Endothelial cell of umbilical vein (primary cell): ENCODE measurements at places on chromosomes 4 and X.

DNA sequence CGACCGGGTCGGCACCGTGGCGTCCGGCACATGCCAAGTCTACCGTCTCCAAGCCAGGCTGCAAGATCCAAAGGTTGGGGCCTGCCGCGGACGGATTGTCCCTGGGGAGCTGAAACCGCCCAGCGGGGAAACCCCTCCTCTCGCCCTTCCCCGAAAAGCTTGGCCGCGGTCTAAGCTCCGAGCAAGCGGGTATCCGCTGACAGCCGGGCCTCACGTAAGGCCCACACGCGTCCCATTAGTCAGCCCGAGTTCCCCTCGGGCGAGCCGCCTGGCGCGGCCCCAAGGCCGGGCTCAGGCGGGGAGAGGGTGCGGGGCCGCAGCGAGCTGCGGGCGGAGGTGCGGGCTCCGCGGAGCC, 6.8 kb upstream of the BCOR start:
- H3K36me3 ChIP-seq, result no peaks in the 10 kb centered on the region
- DNase-seq, result peak; percentile 30
- no peaks in the 10 kb centered on the region for H3K27me3 ChIP-seq
- H3K27ac ChIP-seq, result peak overlapping the region; percentile 27

DNA sequence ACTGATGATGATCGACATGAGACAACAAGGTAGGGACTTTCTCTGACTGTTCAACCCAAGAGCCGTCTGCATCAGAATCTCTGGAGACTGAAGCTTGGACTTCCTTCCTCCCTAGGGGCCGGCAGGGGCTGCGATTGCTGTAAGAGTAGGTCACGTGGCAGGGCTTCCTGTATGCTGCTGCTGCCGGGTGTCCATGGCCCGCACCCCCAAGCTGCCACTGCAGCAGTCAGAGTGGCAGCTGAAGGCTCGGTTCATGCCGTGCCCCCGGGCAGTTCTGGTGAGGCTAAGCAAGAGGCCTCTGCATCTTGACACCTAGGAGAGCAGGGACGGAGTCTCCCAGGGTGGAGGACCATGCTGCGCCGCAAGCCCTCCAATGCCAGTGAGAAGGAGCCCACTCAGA, at the start of gene SASH3:
SASH3 (plus strand) TSS at position 203 of the 400 bp plus-strand sequence; CDS start at position 352, 149 bp downstream.
- H3K27ac ChIP-seq, result no peak within 1 kb of the TSS
- H3K27me3 ChIP-seq, result no peaks in the 10 kb centered on the region
- no peak within 1 kb of the TSS for H3K4me3 ChIP-seq
- no peaks in the 10 kb centered on the region for H3K36me3 ChIP-seq
- peaks cover 14% of the 10 kb centered on the region for H3K4me1 ChIP-seq

DNA sequence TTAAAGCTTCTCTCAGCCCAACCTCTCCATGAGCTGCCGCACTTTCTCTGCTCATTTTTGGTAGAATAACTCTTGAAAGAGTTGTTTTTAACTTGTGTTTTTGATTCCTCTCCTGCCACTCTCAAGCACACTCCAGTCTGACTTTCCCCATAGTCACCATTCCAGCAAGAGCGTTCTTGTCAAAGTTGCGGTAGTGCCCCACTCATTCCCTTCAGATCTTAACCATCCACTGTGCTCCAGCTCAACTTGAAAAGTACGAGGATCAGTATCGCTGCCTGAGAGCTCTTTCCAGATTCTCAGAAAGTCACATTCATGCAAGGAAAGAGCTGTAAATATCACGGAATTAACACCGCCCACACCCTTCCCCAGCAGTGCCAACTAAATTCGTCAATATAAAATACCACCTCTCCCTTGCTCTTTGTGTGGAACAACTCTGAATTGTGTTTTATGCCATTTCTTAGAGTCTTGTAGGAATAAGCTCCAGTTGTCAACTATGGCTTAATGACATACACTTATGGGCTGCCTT, 59.7 kb upstream of the IL15 start:
- H3K27me3 ChIP-seq, result no peaks in the 10 kb centered on the region
- H3K36me3 ChIP-seq, result no peaks in the 10 kb centered on the region
- no peak overlapping the region for H3K4me3 ChIP-seq

- no peaks in the 10 kb centered on the region for H3K27me3 ChIP-seq
- DNase-seq, result peak; percentile 57
- peak overlapping the region; percentile 71 for H3K27ac ChIP-seq
- H3K4me1 ChIP-seq, result peaks cover 39% of the 10 kb centered on the region
- no peaks in the 10 kb centered on the region for H3K36me3 ChIP-seq
- H3K4me3 ChIP-seq, result peak overlapping the region; percentile 42
Measured at GRCh38 chr4:7938609-7939376, 868 bp downstream of the AFAP1 start.

GRCh38 chr4:23805450-23805851, 84.4 kb downstream of the PPARGC1A start:
- no peak for DNase-seq
- no peak overlapping the region for H3K4me3 ChIP-seq
- no peaks in the 10 kb centered on the region for H3K4me1 ChIP-seq
- H3K27ac ChIP-seq, result no peak overlapping the region

GRCh38 chr4:78592088-78592783, 40.7 kb downstream of the ANXA3 start:
- no peak for DNase-seq
- H3K36me3 ChIP-seq, result peaks cover 4% of the 10 kb centered on the region
- H3K4me1 ChIP-seq, result peaks cover 17% of the 10 kb centered on the region
- H3K27me3 ChIP-seq, result no peaks in the 10 kb centered on the region

DNA sequence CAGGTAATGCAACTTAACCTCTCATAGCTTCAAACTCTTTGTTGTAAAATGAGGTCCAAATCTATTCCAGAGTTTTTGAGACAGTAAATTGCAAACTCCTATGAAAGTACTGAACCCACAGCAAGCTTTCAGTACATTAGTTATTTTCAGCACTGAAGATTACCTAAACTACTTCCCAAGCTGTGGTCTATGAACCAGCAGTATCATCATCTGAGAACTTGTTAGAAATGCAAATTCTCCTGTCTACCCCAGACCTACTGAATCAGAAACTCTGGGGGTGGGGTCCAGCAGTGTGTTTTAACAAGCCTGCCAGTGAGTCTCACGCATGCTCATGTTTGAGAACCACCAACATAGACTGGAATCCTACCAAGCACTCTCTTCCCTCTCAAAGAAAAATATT, 5.7 kb upstream of the CASP6 start:
- H3K27ac ChIP-seq, result no peak overlapping the region
- peaks cover under 1% of the 10 kb centered on the region for H3K4me1 ChIP-seq
- H3K27me3 ChIP-seq, result no peaks in the 10 kb centered on the region
- H3K4me3 ChIP-seq, result no peak overlapping the region

GRCh38 chr4:6461301-6462165, 10.9 kb downstream of the PPP2R2C start:
- no peaks in the 10 kb centered on the region for H3K27me3 ChIP-seq
- no peak for DNase-seq
- no peaks in the 10 kb centered on the region for H3K4me1 ChIP-seq
- H3K27ac ChIP-seq, result no peak overlapping the region

GRCh38 chr4:168674077-168674747, 177.4 kb downstream of the PALLD start:
- no peak for DNase-seq
- H3K4me1 ChIP-seq, result no peaks in the 10 kb centered on the region
- no peak overlapping the region for H3K27ac ChIP-seq
- H3K4me3 ChIP-seq, result no peak overlapping the region
- H3K36me3 ChIP-seq, result no peaks in the 10 kb centered on the region
- no peaks in the 10 kb centered on the region for H3K27me3 ChIP-seq

DNA sequence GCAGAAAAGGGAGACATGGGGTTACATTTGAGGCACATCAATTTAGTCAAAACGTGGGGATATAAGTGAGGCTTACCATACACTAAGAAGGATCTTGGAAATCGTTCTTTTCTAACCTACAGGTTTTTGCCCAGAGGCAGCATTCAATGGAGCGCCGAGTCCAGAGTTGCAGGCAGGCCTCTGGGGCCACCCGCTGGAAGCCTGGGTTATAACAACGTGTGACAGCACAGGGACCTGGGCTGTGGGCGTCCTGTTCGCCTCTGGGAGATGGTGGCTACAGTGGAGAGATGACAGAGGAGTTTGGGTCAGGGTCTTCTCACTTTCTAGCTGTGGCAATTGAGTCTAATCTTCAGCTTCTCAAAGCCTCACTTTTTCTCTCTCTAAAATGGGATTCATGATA, 53.9 kb downstream of the ENPP6 start:
- no peak overlapping the region for H3K27ac ChIP-seq
- H3K4me1 ChIP-seq, result no peaks in the 10 kb centered on the region

GRCh38 chr4:6658209-6658595, 17.7 kb downstream of the MRFAP1 start:
- DNase-seq, result no peak
- H3K27me3 ChIP-seq, result peaks cover 13% of the 10 kb centered on the region
- no peak overlapping the region for H3K27ac ChIP-seq

DNA sequence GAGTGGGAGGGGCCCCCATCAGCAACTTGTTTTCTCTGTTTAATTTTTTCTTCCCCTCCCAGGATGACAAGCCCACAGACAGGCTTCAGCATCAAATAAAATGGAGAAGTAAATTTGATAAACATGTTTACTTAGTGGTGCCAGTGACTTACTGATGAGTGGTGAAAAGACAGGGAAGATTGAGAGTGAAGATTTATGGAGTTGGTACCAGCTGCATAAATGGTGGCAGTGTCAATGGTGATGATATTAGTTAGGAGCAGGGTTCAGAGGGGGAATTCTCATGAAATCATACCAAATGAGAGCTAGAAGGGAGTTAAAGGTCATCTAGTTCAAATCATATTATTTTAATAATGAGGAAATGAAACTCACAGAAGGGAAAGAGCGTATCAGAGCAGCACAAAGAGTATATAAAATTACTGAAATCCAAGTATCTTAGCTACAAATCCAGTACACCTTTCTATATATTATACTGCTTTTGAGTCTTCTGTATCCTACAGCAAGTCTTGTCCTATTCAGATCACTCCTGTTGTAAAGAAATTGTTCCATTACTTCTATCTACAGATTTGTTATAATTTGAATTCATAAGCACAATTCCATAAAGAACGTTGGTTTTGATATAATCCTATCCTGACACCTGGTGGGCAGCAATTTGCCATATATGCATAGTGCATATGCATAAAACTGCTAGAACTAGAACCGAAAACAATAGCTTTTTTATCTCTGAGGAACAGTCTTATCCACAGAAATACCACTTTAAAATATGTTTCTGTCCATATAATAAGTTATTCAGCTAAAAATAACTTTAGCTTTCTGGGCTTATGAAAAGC, 5.0 kb downstream of the P2RY10 start:
- no peaks in the 10 kb centered on the region for H3K36me3 ChIP-seq
- no peak overlapping the region for H3K27ac ChIP-seq
- no peaks in the 10 kb centered on the region for H3K27me3 ChIP-seq
- no peak for DNase-seq

DNA sequence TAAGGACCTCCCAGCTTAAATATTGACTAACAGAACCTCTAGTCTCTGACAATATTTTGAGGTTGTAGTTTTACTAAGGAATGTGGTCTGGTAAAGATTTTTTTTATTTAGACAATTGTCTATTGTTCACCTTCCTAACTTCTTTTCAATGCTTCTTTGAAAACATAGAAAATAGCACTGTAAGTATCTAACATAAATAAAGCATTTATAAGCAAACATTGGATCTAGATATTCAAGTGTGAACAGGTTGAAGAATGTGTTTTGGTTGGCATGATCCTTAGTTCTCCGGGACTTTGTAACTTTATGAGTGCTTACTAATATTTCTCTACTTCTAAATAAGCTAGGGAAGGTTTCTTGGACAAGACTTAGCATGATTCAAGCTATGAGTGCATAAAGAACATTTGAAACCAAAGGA, 285.4 kb upstream of the ARSJ start:
- no peaks in the 10 kb centered on the region for H3K27me3 ChIP-seq
- DNase-seq, result peak; percentile 48
- no peak overlapping the region for H3K27ac ChIP-seq
- no peak overlapping the region for H3K4me3 ChIP-seq
- peaks cover 6% of the 10 kb centered on the region for H3K4me1 ChIP-seq
- no peaks in the 10 kb centered on the region for H3K36me3 ChIP-seq

DNA sequence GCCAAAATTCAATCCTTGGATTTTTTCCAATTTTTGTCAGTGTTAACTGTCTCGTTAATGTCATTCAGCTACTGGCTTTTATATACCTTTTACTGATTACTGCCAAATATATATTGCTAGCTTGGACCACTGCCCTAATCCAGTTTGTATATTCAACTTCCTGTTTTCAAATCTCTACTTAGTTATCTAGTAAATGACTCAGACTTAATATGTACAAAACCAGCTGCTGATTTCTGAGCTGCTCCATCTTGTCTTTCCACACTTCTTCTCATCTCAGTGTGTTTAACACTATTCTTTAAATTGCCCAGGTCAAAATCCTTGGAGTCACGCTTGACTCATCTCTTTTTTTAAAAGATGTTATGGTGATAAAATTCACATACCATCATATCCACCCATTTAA, 1196.7 kb downstream of the RAPGEF2 start:
- no peak for DNase-seq
- H3K4me1 ChIP-seq, result no peaks in the 10 kb centered on the region
- H3K36me3 ChIP-seq, result no peaks in the 10 kb centered on the region
- no peaks in the 10 kb centered on the region for H3K27me3 ChIP-seq
- no peak overlapping the region for H3K4me3 ChIP-seq

DNA sequence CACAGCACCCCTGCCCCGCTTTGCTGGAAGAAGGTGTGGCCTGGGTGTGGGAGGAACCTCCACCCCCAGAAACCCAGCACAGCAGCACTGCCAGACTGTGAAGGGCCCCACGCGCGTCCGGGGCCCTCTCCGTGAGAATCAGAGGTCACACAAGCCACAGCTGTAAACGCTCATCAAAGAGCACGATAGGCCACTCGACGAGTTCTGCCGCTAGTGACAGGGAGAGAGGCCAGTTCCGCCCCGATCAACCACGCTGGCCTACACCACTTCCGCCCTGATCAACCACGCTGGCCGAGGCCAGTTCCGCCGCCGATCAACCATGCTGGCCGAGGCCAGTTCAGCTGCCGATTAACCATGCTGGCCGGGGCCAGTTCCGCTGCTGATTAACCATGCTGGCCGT, 25.9 kb upstream of the ADRA2C start:
- H3K4me3 ChIP-seq, result no peak overlapping the region
- H3K27ac ChIP-seq, result no peak overlapping the region
- no peak for DNase-seq
- H3K4me1 ChIP-seq, result no peaks in the 10 kb centered on the region

DNA sequence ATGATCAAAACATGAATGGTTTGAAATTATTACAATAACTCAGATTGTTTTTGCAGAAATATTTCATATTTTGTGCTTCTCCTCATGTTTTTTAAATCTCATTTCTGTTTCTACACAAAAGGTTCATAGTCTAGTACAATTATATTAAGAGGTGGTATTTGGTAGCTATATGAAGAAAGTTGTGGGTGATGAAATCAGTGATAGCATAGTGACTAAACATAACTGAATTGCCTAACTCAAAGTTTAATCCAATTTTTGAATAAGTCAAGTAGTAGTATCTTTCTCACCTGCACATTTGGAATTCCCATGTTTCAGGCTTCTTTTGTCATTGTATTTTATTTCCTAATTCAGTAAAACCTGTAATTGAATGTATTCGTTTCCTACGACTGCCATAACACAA, 648.7 kb downstream of the GRID2 start:
- DNase-seq, result no peak
- no peak overlapping the region for H3K4me3 ChIP-seq
- no peak overlapping the region for H3K27ac ChIP-seq
- H3K36me3 ChIP-seq, result no peaks in the 10 kb centered on the region
- no peaks in the 10 kb centered on the region for H3K4me1 ChIP-seq
- no peaks in the 10 kb centered on the region for H3K27me3 ChIP-seq
